ENCODE measurements at places on chromosomes 11 and 22.

- peak; percentile 39 for DNase-seq
These were observed 37.1 kb upstream of the CARS1 start for GRCh38 chr11:3094223-3094824.

GRCh38 chr22:44840611-44841322, 88.4 kb downstream of the ARHGAP8 start:
- DNase-seq, result no peak

- no peak for DNase-seq
These were observed 267.0 kb downstream of the TBC1D22A start for GRCh38 chr22:47029244-47030074.

DNA sequence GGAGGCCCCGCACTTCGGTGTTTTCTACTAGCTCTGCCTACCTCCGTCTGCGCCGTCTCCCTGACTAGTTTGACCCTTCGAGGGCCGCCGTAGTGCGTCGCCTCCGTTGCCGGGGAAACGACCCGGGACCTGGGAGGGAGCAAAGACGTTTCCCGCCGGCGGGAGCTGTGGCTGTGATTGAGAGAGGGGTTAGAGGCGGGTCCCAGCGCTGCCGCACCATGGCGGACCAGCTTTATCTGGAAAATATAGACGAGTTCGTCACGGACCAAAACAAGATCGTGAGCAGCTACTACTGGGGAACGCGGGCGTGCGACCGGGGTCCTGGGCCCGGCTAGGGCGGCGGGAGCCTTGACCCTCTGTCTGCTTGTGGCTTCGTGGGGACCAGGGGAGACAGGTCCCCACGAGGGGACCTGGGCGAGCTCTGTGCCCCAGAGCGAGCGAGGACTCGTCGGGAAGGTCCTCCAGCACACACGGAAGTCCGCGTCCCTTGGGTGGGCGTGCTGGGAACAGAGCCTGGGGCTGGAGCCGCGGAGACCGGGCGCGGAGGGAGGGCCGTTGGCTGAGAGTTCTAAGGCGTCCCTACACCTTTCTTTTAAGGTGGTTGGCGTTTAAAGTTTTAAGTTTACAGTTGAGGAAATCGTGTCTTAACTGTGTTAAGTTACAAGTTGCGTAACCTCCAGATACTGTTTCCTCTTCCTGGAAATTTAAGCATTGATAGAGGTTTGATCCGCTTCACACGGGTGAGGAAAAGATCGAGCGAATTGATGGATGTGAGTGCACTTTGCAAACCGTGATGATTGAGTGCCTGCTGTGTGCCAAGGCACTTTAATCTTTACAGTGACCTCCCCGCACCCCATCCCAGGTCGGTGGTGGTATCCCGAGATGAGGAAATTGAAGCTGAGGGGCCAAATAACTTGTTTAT, at the start of gene POLD3:
Gene POLD3, plus strand, starts transcription at position 142 of the 922 bp plus-strand sequence. Its CDS starts 77 bp downstream, at position 219.
- peak; percentile 98 for DNase-seq

GRCh38 chr22:46087816-46088277, 62.5 kb upstream of the PPARA start:
- DNase-seq, result peak; percentile 77

- no peak for DNase-seq
These were observed 301.9 kb upstream of the ZC3H12C start for GRCh38 chr11:109791337-109791736.

DNA sequence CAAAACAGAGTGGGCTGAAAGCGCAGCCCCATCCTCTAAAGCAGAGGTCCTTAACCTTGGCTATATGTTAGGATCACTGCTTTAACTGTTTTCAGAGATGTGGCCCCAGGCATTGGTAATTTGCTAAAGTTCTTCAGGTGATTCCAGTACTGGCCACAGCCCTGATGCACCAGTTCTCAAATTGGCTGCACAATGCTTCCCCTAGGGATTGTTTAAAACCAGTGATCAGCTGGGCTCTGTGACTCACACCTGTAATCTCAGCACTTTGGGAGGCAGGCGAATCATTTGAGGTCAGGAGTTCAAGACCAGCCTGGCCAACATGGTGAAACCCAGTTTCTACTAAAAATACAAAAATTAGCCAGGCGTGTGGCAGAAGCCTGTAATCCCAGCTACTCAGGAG, 8.4 kb upstream of the IRAG1 start:
- DNase-seq, result no peak

GRCh38 chr11:3614742-3615171, 27.0 kb downstream of the ART5 start:
- no peak for DNase-seq

DNA sequence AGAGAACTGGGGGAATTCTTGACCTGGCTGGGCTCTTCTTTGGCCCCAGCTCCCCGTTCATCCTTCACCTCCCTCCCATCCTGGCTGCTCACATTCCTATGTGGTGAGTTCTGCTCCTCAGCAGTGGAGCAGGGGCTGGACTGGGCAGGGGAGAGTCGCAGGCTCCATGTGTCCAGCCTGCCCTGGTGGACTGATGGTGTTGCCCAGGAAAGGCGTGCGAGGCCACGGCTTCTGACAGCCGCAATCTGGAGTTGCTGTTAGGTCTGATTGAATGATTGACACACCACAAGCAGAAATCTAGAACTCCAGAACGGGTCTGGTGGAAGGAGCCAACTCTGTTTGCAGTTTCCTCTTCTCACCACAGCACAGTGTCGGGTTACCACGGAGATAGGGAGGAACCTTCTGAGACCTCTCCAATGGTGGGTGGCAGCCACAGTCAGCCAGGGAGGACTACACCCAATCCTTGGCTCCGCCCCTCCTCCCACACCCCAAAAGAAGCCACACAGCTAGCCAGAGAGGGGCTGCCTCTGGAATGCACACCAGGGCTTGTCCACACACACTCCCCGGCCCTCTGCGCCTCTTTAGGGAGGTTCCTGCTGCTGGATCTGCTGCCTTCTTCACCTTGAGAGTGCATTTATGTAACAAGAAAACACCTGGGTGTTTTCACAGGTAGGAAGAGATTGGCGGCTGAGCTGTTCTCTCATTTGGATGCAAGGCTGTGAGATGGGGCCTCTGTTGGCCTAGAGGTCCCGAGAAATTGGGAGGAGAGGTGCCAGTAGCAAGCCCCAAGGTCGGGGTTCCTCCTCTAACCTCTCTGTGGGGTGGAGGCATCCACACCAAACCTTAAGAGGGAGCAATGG, 56.4 kb upstream of the CD44 start:
- peak; percentile 56 for DNase-seq

DNA sequence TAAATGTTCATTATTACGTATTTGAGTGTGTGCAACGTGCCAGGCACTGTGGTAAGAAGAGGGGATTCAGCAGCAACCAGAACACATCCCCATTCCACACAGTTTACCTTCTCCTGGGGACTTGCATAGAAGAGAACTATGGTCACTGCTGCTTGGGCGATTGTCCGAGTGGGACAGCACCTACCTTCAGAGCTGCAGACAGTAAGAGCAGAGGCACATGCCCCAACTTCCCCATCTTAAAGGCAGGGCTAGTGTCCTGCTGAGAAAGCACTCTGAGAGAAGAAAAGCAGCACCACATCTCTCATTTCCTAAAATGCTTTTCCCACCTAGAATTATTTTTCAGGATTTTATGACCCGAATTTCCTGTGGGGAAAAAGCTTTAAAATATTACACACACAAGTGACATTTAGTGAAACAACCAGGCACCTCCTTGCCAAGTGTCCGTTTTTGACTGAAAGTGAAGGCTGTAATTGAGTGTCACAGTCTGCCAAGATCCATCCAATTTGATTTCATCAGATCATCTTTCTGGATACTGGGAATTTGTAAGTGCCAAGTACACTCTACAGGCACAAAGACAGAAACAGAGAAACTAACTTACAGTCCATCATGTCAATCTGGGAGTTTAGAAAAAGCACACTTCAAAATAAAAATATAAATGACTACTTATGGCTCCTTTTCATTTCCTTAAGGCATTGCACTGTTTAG, 24.6 kb downstream of the TRAF6 start:
- no peak for DNase-seq

GRCh38 chr11:63961608-63962412, 12.6 kb upstream of the COX8A start:
- DNase-seq, result no peak

GRCh38 chr11:7413961-7414915, 71.1 kb upstream of the OLFML1 start:
- DNase-seq, result no peak

- no peak for DNase-seq
These were observed 66.8 kb downstream of the SOX6 start for GRCh38 chr11:16289541-16289940.

DNA sequence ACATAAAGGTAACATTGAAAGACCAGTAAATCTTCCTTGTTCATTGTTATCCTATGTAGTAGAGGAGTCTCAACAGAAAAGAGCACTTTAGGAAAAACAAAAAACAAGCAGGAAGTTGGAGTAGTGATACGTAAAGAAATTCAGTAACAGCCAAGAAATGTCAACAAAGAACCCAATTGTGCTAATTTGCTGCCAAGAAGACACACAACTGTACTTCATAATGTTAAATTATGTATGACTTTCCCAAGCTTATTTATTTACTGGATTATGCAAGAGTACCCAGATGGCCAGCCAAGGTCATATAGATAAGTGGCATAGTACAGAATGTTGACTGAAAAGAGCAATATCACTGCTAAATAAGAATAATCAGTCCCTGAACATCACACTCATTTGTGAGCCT, 264.7 kb upstream of the CCDC179 start:
- DNase-seq, result no peak

GRCh38 chr11:85539740-85540139, 87.4 kb downstream of the DLG2 start:
- DNase-seq, result no peak

- no peak for DNase-seq
These were observed 18.4 kb upstream of the CTSD start for GRCh38 chr11:1782031-1782590.

- no peak for DNase-seq
These were observed 27.3 kb upstream of the KRTAP5-6 start for GRCh38 chr11:1669546-1670218.

- DNase-seq, result peak; percentile 12
These were observed 1029.9 kb downstream of the BRD1 start for GRCh38 chr22:48797731-48798130.

GRCh38 chr11:45145379-45146071, 914 bp upstream of the PRDM11 start:
- DNase-seq, result peak; percentile 84

DNA sequence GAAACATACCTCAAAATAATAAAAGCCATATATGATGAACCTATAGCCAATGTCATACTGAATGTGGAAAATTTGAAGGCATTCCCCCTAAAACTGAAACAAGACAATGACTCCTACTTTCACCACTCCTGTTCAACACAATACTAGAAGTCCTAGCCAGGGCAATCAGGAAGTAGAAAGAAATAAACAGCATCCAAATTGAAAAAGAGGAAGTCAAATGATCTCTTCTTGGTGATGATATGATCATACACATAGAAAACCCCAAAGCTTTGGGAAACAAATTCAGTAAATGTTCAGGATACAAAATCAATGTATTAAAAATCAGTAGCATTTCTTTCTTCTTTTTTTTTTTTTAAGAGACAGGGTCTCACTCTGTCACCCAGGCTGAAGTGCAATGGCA, 109.9 kb downstream of the DLG2 start:
- DNase-seq, result no peak

- DNase-seq, result no peak
These were observed 6.8 kb downstream of the KMT2A start for GRCh38 chr11:118442908-118443589.

- DNase-seq, result no peak
These were observed 27.3 kb downstream of the OR10D3 start for GRCh38 chr11:124210421-124210820.

DNA sequence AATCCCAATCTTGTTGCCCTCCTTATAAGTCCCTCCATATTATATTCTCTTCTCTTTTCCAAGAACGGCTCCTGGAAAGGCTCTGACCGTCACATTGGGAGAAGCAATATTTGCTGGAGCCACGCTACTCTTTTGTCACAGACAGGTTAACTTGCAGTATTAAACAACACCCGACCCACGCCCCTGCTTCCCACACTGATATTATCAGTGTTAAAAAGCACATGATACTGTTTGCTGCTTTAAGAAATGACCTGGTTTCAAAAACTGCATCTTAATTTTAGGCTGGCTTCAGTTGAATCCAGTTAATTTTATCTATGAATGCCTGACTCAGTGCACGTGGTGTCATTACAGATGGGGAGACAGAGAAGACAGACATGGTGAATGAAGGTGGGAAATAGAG, 3.1 kb downstream of the FLI1 start:
- no peak for DNase-seq

DNA sequence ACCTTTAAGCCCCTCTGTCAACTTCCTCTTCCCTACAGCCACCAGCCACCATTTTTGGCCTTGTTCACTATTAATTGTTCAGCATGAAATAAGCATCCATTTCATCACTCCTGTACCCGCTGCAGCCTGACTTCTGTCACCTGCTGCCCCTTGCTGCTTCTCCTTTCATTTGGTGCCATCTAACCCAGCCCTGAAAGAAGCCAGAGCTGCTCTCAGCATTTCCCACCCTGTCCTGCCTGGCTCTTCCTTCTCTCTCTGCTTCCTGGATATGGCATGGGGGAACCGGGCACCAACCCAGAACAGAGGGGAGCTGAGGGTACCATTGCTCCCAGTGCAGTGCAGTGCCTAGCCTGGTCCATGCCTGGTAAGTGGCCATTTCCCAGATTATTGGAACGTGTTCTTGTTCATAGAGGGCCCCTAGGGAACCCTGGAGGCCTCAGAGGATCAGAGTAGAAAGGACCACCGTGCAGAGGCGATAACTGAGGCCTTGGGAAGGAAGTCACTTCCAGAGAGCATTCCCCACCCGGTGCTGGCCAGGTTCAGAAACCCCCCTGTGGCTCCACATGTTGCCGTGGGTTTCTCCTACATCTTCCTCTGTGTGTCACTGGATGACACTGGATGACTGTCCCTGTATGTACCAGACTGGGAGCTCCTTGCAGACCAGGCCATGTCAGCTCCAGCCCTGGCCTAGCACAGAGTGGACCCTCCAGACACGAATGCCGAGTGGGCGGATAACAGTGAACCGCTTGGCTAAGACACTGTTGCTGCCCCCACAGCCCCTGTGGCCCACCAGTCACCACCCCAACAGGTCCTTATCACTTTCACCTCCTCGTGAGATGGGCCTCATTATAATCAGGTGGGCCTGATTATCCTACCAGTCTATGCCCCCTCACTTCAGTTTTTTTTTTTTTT, 4.7 kb downstream of the YDJC start:
- DNase-seq, result no peak

DNA sequence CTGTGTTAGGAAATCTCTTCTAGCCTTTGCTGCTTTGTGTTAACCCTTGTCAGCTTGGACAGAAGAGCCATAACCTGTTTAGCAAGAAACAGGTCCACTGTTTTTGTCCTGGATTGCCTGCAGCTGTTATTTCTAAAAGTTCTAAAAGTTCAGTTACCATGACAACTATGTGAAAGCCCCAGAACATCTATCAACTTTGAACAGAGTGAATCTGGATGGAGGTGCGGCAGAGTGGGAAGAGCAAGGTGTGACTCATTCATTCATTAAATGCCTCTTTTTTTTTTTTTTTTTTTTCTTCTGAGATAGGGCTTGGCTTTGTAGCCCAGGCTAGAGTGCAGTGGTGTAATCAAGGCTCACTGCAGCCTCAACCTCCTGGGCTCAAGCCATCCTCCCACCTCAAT, 50.5 kb downstream of the RBX1 start:
- DNase-seq, result no peak

GRCh38 chr11:32121012-32121411, 30.1 kb downstream of the RCN1 start:
- DNase-seq, result no peak

GRCh38 chr11:2737866-2738265, 38.1 kb upstream of the KCNQ1OT1 start:
- no peak for DNase-seq

- no peak for DNase-seq
These were observed 10.5 kb downstream of the C11orf86 start for GRCh38 chr11:66985508-66986177.

- DNase-seq, result no peak
These were observed 19.0 kb downstream of the LINC01488 start for GRCh38 chr11:69500285-69501120.
